ENCODE measurements at places on chromosomes 1 and 21. TPM values are rescaled to one million over a fixed set of nuclear protein-coding genes. Genes with fewer than 3 reads are reported as not detected.

GRCh38 chr1:10401281-10401680, 2.4 kb downstream of the PGD start:
- no peak for DNase-seq
- no peak overlapping the region for H3K27ac ChIP-seq
- no peaks in the 10 kb centered on the region for H3K27me3 ChIP-seq
- no peak overlapping the region for H3K4me3 ChIP-seq

The FCRL3 gene
- 8.6 TPM for total RNA-seq

DNA sequence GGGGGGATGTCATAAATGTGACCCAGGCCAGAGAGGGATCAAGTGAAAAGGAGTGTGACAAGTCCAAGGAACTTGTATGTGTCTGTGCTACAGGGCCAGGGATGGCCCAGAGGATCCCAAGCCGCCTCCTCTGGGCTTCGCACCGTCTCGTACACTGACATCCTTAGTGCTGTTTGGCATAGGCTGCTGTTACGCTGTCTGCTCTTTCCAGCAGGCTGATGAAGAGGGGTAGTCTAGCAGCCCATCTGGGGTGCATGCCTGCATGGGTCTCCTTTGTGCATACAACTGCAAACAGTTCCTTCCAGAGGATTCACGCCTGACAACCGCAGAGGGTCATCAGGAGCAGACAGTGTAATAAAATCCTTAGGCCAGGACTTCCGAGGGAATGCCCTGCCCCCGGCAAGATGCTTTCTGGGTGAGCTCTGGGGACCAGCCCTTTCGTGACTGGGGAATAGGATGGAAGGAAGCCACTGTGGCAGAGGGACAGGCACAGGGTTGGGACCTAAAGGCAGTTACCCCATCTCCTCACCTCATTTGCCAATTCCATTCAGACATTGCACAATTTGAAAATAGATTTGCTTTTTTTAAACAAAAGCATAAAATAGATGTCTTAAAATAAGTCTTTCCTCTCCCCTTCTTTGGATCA, 6.3 kb upstream of the GOLT1A start:
- no peaks in the 10 kb centered on the region for H3K27me3 ChIP-seq
- H3K36me3 ChIP-seq, result no peaks in the 10 kb centered on the region
- no peak overlapping the region for H3K27ac ChIP-seq
- H3K4me1 ChIP-seq, result peaks cover 10% of the 10 kb centered on the region
- H3K4me3 ChIP-seq, result no peak overlapping the region

The NOC2L gene
- total RNA-seq, result 72.3 TPM

DNA sequence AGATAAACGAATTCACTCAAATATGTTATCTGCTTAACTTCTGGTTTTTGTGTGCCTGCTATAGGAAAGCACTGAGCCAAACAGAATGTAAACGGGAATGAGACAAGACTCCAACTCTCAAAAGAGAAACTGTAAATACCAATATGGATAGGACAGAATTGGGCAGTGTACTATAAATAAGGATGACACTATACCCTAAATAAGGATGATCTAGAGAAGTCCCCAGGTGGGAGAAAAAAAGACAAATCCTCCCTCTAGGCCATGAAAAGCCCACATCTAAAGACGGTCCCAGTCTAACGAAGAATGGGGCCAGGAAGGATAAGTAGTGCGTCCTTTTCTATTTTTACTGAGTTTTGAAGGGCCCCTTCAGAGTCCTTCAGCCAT, 1.5 kb upstream of the GABPB2 start:
- no peaks in the 10 kb centered on the region for H3K27me3 ChIP-seq
- peaks cover 38% of the 10 kb centered on the region for H3K4me1 ChIP-seq
- DNase-seq, result no peak
- peak overlapping the region; percentile 100 for H3K27ac ChIP-seq
- no peaks in the 10 kb centered on the region for H3K36me3 ChIP-seq

- no peaks in the 10 kb centered on the region for H3K4me1 ChIP-seq
- H3K36me3 ChIP-seq, result no peaks in the 10 kb centered on the region
- no peak overlapping the region for H3K4me3 ChIP-seq
- no peak overlapping the region for H3K27ac ChIP-seq
- peaks cover 18% of the 10 kb centered on the region for H3K27me3 ChIP-seq
Measured at GRCh38 chr1:20195462-20195780, 9.1 kb upstream of the PLA2G2C start.

- H3K36me3 ChIP-seq, result no peaks in the 10 kb centered on the region
- no peak overlapping the region for H3K27ac ChIP-seq
- peaks cover 3% of the 10 kb centered on the region for H3K27me3 ChIP-seq
- H3K4me3 ChIP-seq, result no peak overlapping the region
- no peaks in the 10 kb centered on the region for H3K4me1 ChIP-seq
Measured at GRCh38 chr1:166908942-166909341, 32.9 kb upstream of the TADA1 start.

GRCh38 chr1:152777510-152778137, 2.7 kb downstream of the LCE1F start:
- H3K4me3 ChIP-seq, result no peak overlapping the region
- no peaks in the 10 kb centered on the region for H3K4me1 ChIP-seq
- no peaks in the 10 kb centered on the region for H3K36me3 ChIP-seq
- H3K27ac ChIP-seq, result no peak overlapping the region
- H3K27me3 ChIP-seq, result peaks cover 77% of the 10 kb centered on the region

Measured in naive thymus-derived CD8-positive, alpha-beta T cell (primary cell).